GM12891 (cell line): ENCODE measurements at places on chromosomes 3 and 15.
A peak's percentile ranks its signal among the peaks of the same experiment; 100 is the strongest.

- DNase-seq, result no peak
These were observed at the start of gene PRICKLE2 for GRCh38 chr3:64224826-64225610. PRICKLE2 (minus strand) TSS chr3:64225466; CDS start chr3:64198927, 26,539 bp downstream.

GRCh38 chr3:168081171-168081771 lies 14.5 kb downstream of the GOLIM4 start:
- no peak for DNase-seq

DNA sequence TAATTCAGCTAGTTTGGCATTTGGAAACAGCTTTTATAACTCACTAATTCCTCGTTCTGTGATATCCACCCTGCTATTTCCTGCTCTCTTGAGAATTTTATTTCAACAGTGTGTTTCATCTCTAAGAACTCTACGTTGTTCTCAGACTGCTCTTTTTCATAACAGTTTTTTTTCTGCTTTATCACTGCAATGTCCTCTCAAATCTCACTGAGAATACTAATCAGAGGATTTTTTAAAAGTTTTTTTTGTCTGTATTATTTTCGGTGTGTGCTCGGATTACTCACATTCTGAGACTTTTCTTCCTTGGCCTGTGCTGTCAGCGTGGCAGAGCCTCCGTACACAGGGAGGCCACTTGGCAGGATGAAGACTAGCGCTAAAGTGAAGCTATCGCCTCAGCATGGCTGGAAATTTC lies 59.4 kb upstream of the NEO1 start:
- DNase-seq, result no peak

DNA sequence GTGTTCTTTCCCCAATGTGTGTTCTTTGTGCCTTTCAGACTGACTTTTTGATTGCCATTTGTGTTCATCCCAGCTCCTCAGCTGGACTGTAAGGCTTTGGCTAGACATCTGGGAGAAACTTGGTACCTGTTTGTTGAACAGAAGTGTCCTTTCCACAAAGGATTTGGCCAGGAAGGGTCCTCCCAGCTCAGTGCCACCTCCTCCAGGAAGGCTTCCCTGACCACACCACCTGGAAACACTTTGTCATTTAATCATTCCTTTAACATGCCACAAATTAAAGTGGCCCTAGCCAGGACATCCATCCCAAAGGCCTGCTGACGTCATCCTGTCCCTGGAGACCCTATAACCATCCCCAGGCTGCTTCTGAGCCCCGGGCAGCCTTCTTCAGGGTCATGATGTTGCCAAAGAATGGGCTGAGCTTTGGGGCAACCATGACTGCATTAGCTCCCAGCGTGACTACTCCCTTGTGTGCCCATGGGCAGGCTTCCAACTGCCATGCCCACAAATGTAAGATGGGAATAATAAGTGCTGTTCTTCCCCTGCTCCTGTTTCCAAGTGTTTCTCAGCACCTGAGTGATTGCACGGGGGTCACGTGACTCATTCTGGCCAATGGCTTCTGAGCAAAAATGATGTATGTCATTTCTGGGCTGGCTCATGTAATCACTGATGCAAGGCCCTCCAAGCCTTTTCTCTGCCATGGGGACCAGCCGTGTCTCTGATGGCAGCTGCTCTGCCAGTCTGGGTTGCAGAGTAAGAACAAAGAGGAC lies 112.5 kb upstream of the SMAD3 start:
- no peak for DNase-seq

DNA sequence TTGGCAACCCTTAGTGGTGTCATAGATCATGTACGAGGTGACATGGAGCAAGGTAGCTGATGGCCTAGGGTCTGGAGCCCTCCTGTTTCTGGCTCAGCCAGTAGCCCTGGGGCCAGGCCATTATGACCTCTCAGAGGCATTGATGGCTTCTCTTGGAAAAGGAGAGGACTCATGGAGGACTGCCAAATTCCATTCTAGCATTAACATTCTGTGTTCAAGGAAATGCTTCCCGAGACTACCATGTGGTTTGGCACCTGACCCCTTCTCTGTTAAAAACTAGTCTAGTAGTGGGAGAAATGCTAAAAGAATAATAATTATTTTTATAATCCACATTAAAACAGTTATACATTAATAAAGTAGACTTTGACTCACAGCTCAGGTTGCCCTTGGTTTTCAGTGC lies 40.2 kb upstream of the ADAMTSL3 start:
- no peak for DNase-seq

GRCh38 chr15:96354731-96355567 lies 24.4 kb downstream of the NR2F2 start:
- no peak for DNase-seq

- no peak for DNase-seq
These were observed 165.4 kb upstream of the DCBLD2 start for GRCh38 chr3:99066863-99067262.

DNA sequence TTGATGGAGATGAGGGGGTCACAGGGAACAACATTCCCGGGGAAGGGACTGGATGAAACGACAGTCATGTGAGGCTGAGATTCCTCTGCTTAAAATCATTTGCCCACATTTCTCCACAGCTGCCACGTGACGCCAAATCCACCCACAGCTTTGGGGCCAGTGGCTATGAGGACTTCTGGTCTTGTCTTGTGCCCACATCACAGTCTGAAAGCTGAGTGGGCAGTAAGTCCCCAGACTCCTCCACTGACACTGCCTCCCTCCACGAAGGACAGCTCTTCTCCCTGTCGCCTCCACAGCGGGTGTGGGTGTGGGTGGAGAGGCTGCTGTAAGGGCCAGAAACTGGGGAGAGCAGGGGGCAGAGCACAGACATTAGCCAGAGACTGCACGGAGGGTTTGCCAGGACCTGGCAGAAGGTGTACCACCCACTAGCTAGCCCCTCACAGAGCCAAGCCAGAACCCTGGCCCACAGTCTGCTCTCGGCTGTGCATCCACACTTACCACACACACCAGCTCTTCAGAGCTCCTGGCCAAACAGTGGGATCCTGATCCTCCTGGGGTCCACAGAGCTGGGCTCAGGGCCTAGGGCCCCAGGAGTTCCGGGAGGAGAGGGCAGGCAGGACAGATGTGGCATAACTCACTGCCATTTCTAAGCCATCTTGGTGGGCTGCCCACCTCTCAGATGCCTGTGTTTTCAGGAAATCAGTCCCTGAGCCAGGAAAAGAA lies 24.2 kb downstream of the RAB6B start:
- DNase-seq, result no peak

DNA sequence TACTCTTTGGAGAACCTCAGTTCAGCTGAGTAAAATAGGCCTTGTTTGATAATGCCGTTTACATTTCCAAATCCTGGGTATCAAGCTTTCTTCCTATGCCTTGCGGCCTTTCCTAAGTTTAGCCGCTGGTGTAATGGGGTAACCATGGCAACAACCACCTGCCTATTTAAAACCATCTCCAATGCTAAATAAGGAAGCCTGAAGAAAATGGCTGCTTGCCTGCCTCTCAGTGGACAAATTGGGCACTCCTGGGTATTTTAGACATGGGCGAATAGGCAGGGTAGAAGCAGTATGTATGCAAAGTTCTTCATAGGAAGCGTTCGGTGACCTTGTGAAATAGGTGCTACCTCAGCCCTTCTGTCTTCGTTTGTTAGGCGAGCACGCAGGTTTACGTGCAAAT lies 122.7 kb downstream of the DGKG start:
- DNase-seq, result no peak

DNA sequence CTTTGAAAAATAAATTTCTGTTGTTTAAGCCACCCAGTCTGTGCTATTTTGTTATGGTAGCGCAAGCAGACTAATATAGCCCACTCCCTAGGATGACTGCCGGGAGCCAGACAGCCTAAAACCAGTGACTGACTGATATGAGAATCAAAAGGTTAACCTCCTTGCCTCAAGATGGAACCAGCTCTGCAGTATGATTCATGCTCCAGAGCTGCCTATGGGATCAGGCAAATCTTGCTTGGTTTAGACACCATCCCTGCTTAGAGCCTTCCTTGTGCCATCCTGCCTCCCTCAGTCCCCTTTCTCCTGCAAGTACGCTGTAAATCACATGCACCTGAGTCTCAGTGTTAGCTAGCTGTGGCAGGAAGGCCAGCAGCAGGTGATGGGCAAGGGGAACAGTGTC lies 39.3 kb downstream of the TRANK1 start:
- DNase-seq, result no peak

DNA sequence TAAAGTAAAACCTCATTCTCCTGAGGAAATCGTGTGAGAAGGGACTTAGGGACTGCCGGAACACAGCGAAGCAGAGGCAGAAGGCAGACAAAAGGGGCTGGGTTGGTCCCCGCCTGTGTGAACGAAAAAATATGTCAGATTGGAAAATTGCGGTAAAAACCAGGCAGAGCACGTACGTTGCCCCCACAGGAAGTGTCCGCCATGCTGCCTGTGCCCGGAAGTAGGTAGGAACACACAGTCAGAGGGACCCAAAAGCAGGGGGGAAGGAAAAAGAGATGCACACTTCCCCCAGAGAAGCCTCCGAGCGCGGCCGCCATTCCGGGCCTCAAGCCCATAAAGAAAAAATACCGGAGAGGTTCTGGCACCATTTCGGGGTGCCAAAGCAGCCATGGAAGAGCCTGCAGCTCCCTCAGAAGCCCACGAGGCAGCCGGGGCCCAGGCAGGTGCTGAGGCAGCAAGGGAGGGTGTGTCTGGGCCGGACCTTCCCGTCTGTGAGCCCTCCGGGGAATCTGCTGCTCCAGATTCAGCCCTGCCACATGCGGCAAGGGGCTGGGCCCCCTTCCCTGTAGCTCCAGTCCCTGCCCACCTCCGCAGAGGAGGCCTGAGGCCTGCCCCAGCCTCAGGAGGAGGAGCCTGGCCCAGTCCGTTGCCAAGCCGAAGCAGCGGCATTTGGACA lies at the start of gene MKRN3:
Gene MKRN3, plus strand, starts transcription at position 280 of the 676 bp plus-strand sequence. Its CDS starts 109 bp downstream, at position 389.
- DNase-seq, result no peak

DNA sequence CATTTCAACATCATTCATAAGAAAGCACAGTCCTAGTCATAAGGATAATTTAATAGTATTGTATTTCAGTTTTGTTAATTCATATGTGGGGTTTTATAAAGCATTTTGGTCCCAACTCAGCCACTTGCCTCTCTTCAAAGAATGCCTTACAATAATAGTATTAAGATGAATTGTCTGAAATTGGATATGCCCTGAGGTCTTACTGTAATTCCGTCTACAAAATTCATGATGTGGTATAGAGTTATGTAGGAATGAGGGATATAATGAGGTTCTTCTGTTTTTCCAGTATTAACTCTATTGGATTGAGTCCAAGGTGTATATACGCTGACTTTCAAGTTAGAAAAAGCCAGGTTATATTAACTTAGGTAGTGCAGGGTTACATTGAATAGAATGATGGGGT lies 177.0 kb downstream of the GOLIM4 start:
- DNase-seq, result no peak

- DNase-seq, result no peak
These were observed 115.0 kb upstream of the LRIG1 start for GRCh38 chr3:66615643-66616301.

GRCh38 chr3:82080792-82081191 lies 319.3 kb upstream of the GBE1 start:
- DNase-seq, result no peak

- DNase-seq, result peak; percentile 5
These were observed 186.6 kb upstream of the FEZF2 start for GRCh38 chr3:62559831-62560445.

DNA sequence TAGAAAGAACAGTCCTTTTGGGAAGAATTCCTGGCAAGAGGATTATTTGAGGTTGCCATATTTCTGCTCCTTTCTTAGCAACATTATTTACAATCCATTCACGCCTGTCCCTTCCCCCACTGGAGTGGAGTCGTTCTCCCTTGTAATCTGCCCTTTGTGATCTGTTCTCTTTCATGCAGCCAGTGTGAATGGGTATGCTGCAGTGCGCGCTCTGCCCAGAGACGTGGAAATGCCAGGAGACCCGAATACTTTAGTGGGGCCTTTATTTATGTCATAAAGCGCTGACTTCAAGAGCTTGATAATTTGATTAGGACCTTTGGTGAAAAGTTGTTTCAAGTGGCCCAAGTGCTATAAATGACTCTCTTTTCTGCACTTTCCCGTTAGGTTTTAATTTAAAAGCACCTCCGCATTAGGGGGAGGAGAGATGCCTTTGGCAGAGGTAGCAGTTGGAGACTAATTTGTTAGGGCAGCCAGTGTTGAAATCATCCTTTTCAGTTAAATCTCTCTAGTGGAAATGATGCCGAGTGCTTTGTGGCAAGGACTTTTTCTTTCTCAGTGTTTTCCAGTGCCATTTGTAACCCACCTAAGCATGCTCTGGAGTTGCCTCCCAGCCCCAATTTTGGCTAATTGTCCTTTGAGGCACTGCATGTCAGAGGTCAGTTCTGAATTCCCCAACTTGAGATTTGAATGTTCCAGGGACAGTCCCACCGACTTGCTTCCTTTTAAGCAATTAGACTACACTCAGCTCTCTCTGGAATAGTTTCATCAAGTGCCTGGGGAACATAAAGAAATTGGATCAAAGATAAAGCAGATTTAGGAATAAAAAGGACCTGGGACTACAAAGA lies 52.4 kb downstream of the PSMD6 start:
- no peak for DNase-seq

DNA sequence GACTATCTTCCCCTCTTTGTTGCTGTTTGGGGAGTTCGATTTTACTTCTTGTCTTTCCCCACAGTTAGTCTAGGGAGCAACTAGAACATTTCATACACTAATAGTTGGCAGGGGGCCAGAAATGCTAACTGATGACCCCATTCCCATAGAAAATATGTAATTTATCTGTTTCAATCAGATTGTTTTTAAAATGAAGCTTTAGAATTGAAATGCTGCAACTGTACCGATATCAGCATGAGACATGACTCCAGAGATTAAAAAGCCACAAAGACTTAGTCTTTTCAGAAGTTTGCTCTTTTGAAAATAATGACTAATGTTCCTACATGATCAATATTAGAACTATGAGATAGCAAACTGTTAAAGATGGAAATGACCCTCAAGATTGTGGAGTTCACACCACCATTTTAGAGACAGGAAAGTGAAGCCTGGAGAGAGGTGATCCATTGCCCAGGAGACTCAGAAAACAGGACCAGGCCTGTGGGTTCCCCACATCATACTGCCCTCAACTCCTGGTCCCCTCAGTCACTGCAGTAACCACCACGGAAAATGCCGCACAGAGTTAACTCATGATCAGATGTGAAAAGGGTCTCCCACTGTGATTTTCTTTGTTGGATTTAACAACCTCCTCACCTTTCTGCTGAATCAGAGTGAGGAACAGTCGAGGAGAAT lies 130.3 kb downstream of the CHDH start:
- DNase-seq, result no peak

GRCh38 chr3:186411994-186412393 lies 50.0 kb upstream of the DGKG start:
- no peak for DNase-seq

DNA sequence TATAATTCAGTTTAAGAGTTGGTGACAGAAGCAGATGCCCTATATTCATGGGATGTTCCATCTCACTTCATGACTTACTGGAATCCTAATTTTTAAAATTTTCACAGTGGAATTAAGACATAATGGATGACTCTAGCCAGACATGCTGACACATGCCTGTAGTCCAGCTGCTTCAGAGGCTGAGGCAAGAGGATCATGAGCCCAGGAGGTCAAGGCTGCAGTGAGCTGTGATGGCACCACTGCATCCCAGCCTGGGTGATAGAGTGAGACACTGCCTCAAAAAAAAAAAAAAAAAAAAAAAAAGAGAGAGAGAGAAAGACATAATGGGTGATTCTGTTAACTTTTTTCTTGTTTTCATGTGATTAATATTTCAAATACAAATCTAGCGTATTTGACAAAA lies 123.6 kb downstream of the KLHL25 start:
- no peak for DNase-seq

GRCh38 chr3:50587806-50588758 lies 18.8 kb downstream of the HEMK1 start:
- peak; percentile 47 for DNase-seq
